ENCODE measurements at places on chromosomes 12 and 14. TPM values are rescaled to one million over a fixed set of nuclear protein-coding genes. Genes with fewer than 3 reads are reported as not detected.
A peak's percentile ranks its signal among the peaks of the same experiment; 100 is the strongest.

DNA sequence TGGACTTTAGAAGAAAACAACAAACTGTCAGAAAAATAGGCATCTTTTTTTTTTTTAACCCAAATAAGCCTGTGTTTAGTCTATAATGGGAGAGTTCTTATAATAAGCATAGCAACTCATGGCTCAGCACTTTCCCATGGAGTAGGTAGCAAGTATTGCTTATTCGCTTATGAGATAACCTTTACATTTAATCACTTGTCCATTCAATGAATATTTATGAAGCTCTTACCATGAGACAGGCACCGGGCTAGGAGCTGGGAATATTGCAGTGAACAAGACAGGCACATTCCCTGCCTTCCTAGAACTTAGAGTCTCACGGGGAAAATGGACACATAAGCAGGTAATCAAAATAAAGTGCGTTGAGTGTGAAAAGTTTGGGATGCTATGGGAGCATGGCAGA lies 10.0 kb upstream of the DCP1B start:
- no peak for DNase-seq

GRCh38 chr12:11638315-11638916 lies 11.1 kb upstream of the ETV6 start:
- no peak for DNase-seq

GRCh38 chr12:22974865-22975264 lies 349.9 kb downstream of the ETNK1 start:
- DNase-seq, result no peak

- no peak for DNase-seq
These were observed 181.5 kb downstream of the VRK1 start for GRCh38 chr14:96978525-96979272.

DNA sequence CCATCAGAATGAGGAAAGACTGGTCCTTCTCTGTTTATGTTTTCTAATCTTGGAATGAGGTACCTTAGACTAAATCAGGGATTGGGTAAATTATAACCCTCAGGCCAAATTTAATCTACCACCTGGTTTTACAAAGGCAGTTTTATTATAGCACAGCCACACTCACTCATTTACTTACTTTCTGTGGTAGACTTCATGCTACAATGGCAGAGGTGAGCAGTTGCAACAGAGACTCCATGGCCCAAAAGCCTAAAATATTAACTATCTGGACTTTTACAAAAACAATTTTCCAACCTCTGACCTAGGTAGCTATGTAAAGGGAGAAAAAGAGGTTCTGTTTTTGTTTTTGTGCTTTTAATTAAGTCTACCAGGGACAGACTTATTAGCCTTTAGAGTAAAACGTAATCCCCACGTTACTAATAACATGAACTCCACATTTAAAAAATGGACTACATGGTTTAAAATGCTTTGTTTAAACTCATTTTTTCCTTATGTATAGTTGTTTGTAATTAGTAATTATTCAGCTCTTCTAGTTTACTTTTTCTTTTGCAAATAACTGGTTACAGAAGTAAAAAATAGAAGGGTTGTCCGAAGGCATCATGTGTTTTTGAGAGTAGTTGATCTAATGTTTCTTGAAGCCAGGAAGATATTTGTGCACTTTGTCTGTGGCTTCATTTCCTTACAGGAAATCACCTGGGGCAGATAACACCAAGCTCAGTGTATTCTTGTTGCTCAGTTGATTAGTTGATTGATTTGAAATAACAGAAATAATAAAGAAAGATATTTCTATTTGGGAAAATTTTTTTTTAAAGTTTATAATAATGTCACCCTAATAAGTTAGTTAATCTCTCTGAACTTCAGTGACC lies 57.6 kb upstream of the ATP2B1 start:
- DNase-seq, result no peak

DNA sequence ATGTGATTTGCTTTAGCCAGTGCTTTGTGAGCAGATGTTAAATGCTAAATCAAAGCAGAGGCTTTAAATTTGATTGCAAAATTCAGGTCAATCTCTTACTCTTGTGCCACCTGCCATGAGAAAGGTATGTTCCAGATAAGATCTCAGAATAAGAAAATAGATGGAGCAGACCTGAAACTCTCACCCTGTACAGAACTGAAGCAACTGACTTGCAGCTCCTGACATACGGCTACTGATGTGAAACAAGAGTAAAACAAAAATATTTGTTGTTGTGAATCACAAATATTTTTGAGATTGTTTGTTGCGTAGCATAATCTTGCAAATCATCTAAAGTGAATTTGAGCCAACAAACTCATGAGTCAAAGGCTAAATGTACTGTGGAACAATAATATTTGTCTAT lies 3.5 kb upstream of the OSBPL8 start:
- no peak for DNase-seq

DNA sequence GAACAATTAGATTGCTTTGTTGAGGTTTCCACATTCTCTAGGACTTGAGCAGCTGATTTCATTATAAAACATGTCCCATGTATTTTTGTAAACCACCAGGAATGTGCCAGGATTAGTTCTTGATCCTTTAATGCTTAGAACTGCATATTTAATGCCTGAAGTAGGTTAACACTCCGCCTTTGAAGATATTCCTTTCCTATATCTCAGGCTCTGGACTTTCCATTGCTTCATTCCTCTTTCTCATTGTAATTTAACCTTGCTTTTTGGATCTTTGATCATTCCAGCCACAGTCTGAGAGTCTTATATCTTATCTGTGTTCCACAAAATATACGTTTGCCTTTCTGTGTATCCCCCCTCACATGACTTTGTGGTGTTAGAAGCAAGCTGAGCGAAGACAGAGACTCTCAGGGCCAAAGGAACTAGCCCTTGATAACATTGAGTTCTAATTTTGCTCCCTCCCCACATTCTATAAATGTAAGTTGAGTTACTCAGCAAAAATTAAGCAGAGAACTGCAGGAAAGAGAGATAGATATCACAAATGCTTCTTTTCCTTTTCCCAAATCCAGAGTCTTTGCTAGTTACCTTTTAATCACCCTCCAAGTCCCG lies 2.4 kb upstream of the CLEC1B start:
- no peak for DNase-seq

- DNase-seq, result no peak
These were observed 43.0 kb downstream of the EEA1 start for GRCh38 chr12:92886131-92886530.

DNA sequence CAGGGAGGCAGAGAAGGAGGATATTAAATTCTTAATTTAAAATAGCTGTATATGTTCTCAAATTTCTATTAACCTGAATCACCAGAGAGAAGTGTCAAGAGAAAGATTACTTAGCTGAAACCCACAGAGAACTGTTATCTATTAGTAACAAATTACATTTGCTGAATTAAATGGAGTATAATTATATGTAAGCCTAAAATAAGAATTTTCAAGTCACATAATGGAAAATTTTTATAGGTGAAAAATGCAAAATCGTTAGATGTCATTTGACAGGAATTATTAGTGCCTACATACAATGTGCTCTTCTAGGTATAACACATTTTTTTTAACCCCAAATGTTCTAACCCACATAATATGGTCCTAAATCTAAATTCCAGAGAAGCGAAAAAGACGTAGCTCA lies 4.1 kb upstream of the ATP2B1 start:
- DNase-seq, result no peak

DNA sequence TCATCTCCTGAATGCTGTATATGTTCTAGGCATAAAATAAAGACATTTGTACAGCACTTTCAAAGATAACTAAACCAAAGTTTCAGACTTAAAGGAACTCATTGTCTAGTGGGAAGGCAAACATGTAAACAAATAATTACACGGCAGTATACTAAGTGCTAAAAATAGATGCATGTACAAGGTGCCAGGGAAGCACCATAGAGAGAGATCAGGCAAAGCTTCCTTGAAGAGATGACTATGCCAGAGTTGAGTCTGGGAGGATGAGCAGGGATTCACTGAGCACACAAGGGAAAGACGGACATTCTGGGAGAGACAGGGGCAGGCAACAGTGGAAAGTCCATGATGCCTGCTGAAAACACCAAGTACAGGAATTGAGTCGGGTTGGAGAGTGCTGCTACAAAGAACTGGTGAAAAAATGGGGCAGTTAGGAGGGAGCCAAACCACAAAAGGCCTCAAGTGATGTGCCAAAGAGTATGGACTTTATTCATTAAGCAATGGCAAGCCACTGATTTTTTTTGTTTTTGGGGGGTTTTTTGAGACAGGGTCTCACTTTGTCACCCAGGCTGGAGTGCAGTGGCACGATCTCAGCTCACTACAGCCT lies 26.8 kb downstream of the ANKS1B start:
- DNase-seq, result no peak

DNA sequence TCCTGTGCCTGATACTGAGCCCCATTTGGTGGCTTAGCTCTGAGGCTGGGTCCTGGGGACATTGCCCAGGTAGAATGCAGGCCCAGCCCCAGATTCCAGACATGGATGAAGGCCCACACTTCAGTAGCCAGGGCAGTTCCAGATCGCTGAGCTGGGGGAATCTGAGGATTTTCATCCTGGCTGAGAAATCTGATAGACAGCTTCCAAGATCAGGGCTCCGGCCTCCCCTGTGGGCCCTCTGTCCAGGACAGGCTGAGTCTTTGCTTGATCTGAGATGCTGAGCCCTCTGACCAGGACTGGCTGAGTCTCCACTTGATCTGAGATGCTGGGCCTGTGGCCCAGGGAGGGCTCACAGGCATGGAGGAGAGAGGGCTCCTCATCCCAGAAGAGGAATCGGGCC lies 3.3 kb upstream of the RASAL1 start:
- no peak for DNase-seq

GRCh38 chr12:75705749-75706711 lies 194.6 kb upstream of the KRR1 start:
- peak; percentile 80 for DNase-seq

DNA sequence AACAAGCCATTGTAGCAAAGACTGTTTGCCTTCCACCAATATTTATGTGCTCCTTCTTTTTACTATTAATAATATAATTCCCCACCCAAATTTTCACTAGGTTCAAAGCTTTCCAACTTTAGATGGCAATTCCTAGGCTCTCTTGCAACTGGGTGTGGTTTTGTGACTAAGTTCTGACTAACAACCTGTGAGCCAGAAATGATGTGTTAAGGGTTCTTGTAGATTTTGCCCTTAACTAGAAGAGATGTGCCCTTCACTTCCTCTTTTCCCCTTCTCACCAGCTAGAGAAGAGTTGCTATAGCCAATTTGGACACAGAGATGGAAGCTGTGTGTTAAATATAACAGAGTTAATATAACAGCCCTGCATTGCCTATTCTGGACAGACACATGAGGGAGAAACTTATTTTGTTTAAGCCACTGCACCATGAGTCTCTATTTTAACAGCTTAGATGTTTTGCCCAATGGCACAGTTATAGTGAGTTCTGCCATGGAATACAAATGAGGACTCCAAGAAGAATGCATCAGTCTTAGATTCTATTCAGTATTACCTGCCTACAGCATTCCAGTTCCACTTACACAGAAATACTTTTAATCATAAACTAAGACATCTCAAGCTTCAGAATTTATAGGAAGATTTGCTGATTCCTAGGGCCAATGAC lies 216.2 kb downstream of the DUSP6 start:
- DNase-seq, result no peak

DNA sequence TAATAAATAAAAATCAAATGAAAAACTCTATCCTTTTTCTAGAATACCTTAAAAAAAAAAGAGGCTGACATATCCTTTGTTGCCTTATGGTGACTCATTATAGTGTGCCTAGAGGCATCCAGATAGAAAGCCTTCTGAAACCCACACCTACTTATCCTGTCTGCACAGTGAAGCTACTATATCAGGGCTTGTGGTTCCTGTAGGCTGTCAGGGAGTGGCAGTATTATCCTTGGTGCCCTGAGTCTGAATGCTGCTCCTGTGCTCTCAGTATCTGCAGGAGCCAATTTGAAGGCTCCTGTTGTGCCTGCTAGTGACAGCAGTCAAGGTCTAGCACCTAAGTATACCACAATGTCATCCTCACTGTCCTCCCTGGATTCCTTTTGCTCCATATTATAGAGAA lies 168.4 kb upstream of the AVPR1A start:
- no peak for DNase-seq

DNA sequence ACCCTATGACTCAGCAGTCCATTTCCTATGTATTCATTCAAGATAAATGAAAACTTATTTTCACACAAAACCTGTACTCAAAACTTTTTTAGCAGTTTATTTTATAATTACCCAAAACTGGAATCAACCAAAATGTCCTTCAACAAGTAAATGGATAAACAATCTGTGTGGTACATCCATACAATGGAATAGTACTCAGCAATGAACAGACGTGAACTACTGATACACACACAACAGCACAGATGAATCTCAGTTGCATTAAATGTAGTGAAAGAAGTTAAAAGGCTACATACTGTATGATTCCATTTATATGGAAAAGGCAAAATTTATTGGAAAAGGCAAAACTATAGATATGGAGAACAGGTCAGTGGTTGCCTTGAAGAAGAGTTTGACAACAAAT lies 90.1 kb downstream of the KIAA0586 start:
- DNase-seq, result no peak

GRCh38 chr14:22664261-22664660 lies 20.1 kb upstream of the OR6J1 start:
- DNase-seq, result no peak

Gene KRT71
- total RNA-seq, result not detected

Gene KRT75
- not detected for total RNA-seq

Gene LPAR5
- 2.6 TPM for total RNA-seq

Gene TEDC1
- total RNA-seq, result 3.8 TPM

Gene GALNT6
- total RNA-seq, result 0.65 TPM

Gene ADAMTS20
- not detected for total RNA-seq

Gene KRT73
- total RNA-seq, result not detected

Gene LHX5
- total RNA-seq, result not detected

Measured in cardiac septum (tissue), 1 donor.